ENCODE measurements at places on chromosomes 7 and 10.
A peak's percentile ranks its signal among the peaks of the same experiment; 100 is the strongest.

DNA sequence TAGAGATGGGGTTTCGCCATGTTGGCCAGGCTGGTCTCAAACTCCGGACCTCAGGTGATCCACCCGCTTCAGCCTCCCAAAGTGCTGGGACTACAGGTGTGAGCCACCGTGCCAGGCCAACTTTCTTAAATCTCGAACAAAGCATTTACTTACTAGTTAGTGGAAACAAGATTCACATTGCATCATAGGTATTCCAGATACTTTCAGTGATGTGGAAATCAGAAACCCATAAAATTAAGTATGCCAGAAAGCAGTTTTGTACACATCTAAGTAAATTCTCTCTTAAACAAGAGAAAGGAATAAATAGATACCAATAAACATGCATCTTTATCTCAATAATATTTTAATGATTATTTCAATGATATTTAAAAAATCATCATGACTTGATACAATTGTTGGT, 75.5 kb downstream of the DGKI start:
- no peak for DNase-seq

- no peak for DNase-seq
Observed at GRCh38 chr10:103784723-103785418, 70.5 kb downstream of the SH3PXD2A start.

GRCh38 chr10:25398680-25399079, 223.9 kb downstream of the GPR158 start:
- no peak for DNase-seq

- DNase-seq: no peak
Observed at GRCh38 chr10:50216894-50217293, 34.4 kb downstream of the ASAH2 start.

DNA sequence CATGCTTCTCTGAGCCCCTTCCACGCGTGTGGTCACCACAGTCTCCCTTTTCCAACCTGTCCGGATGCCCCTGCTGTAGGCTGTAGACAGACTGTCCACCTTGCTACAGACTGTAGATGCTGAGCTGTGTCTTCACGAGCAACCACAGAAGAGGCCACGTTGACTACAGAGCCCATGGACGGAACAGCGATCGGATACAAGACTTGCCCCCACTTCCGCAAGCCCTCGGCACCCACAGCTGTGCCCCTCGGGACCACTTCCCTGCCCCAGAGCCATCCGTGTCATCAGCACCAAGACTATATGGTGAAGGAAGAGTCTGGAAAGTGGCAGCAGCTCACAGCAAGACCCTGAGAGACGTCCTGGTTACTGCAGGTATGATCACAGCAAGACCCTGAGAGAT, 491.4 kb downstream of the DNAJB6 start:
- no peak for DNase-seq

- peak; percentile 25 for DNase-seq
Observed at GRCh38 chr10:61897671-61898434, 3.6 kb upstream of the ARID5B start.

DNA sequence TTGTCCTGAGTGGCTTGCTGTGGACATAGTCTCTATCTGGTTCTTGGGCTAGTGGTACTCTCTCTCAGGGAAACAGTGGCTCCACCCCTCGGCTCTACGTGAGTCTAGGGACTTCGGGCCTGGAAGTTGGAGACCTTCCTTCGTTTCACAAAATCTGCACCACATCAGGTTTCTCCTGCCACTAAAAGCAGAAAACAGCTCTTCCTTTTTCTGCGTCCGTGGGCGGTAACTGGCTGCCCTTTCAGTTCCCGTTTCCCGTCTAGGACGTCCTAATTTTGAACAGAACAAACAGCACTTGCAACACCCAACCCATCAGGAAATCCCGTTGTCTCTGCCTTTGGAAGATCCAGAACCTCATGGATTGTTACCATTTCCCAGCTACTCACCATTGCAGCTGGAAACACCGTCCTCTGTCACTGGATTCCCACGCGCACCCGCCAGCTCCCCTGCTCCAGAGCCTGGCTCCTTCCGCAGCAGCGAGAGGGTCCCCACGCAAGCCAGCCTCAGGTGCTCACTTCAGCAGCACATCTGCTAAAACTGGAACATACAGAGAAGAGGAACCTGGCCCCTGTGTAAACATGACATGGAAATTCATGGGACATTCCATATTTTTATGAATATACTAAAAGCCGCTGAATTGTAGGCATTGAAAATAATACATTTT, 311.4 kb upstream of the AKR1E2 start:
- DNase-seq: no peak

DNA sequence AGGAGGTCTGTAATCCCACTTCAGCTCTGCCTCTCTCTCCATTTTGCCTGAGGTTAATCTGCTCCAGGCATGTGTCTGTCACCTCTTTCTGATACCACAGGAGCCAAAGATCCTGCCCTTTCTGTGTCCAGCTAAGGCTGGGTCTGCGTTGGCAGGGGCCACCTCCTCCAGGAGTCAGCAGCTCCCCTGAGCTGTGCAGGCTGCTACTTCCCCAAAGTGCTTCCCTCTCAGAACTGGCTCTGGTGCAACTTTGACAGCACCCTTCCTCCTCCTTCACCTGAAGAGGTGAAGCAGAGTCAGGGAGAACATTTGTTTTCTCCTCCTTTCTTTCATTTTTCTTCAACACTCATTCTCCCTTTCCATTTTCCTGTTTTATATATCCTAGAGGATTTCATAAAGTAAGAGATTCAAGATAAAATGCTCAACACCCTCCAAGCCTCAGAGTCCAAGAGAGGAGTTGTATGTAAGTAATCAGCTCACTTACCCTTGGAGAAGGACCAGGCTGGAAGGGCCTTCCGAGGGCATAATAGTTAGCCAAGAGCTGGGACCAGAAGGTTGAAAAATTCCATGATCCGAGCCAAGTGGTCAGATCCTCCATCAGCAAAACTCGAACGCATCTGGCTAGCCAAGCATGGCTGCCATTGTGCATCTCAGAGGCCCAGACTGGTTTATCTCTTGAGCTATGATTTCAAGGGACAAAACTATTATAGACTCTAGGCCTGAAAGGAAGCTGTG, 257.3 kb downstream of the PTEN start:
- no peak for DNase-seq

DNA sequence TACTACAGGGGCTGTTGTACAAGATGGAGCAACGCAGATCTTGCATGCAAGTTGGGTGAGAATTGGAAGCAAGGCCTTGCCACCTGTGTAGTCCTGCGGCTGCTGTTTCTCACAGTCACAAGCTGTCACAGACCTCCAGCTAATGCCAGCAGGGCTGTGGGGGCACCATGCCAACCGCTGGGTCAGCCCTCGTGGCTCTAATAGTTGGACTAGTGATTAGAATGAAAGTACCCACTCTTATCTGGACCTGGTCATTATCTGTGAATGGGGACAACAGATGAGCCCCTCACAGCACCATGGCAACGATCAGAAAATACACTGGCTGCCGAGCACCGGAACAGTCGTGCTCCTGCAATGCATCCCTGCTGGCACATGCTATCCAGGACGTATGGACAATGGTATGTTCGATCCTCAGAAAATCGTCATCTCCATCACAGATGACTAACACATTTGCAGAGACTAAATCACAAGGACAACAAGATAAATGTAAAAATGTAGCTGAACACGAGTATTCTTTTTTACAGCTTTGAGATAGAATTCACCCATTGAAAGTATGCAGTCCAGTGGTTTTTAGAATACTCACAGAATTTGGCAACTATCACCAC, 80.4 kb upstream of the CALN1 start:
- DNase-seq: no peak

- no peak for DNase-seq
Observed at GRCh38 chr10:89203237-89203636, 3.9 kb downstream of the CH25H start.

- DNase-seq: no peak
Observed at GRCh38 chr7:17406738-17407137, 108.3 kb downstream of the AHR start.

DNA sequence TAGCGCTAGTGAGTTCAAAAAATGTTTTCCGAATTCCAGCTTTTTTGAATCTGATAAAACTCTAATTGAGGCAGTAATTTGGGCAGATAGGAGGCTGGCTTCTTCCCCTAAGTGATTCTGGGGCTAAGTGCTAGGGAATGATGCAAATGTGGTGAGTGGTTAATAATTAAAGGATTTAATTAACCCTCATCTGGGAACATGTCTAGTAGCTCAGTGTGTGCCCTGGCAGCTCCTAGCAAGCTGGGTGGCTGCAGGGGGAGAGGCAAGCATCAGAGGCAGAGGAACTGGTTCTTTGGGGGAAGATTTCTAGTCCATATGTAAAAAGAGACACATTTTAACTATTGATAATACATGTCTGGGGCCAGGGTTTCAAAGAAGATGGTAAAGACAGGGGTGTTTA, 354.5 kb downstream of the WDR11 start:
- DNase-seq: no peak

DNA sequence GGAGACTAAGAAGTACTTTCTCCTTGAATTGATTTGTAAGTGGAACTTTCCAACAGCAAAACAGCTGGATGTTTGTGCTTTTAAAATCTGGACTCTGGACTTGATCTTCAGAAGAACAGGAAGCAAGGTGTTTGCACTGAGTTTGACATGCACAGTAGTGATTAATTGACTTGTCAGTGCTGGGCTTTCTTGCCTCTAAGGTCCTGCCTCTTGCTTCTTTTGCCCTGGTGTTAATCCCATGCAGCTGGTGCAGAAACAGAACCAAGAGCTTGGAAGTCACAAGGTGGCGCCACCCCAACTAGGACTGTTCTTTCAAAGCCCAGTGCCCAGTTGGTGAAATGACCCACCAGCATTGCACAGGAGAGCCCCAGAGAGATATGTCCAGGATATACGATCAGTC, 66.8 kb upstream of the SEPHS1 start:
- DNase-seq: no peak

DNA sequence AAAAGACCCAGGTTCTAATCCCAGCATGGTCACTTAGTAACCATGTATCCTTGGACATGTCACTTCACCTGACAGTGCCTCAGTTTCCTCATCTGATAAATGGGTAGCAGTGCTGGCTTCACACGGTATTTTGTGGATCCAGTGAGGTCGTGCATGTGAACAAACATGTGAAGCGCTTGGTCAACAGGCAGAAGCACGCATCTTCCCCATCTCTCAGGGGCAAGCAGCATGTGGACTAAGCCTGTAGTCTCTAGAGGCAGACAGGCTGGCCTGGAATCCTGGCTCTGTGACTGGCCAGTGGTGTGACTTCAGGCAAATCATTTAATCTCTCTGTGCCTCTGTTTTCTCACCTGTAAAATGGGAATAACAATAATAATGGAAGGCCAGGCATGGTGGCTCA, 115.8 kb downstream of the C10orf105 start:
- DNase-seq: no peak

Measured in substantia nigra (tissue), 51 donors.